Stimulated activated CD4-positive, alpha-beta T cell treated with anti-CD3 and anti-CD28 coated beads, Interleukin-1b, Interleukin-23, amount 100 ng/mL, for 1 hour (primary cell): ENCODE measurements at places on chromosomes 7 and 10.

- DNase-seq, result no peak
Measured at GRCh38 chr7:86411814-86412213, 231.9 kb upstream of the GRM3 start.

DNA sequence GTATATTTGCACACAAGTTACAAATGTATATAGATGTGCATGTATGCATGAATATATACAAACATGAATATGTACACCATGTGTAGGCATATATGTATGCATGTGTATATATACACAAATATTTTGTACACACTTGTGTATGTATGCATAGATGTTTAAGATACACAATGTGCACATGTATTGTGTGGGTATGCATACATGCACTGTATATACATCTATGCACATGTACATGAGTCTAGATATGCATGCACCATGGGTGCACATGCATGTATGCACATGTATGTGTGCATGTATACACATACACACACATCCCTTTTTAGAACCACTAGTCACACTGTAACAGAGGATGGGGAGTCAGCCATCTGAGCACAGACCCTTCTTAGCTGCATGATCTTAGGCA lies 249.4 kb downstream of the COBL start:
- no peak for DNase-seq

DNA sequence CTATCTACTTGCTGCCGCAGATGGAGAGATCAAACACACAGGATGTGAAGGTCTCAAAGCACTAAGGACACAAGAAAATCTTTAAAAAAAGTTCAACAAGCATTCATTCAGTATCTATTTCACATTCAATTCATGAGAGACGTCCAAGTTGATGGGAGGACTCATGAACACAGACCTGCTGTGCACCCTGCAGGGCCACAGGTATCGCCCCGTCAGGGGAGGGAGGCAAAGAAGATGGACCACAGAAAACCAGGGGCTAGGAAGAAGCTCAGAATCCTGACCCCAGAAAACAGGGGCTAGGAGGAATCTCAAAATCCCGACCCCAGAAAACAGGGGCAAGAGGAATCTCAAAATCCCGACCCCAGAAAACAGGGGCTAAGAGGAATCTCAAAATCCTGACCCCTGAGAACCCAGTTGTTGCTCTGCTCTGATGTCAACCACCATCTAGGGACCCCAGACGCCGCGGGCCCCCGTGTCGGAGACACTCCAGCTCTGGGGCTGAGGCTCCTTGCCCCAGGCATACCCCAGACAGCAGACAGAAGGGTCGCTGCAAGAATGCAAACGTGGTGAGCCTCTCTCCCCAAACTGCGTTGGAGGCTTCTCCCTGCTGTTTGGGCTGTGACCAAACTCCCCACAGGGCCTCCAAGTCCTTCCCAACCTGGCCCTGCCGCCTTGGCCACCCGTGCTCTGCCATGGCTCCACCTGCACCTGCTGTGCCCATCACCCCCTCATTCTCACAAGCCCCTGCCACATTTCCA lies 197.6 kb downstream of the DIP2C start:
- DNase-seq, result no peak

DNA sequence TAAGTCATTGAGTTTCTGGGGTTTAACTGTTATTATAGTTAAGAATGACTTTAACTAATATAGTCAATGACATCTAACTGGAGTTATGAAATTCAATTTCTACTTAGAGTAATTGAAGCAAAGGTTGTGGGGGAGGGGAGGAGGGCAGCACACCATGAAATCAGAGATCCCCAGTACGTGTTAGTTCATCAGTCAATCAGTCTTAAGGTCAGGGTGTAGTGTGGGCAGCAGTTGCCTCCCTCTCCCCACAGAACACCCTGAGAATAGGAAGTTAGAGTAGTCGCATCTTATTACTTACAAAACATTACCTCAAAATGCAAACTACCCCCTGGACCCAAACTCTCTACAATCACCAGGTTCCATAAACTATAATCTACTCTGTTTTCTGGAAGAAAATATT lies 7.0 kb upstream of the HPS1 start:
- no peak for DNase-seq

- no peak for DNase-seq
Measured at GRCh38 chr7:49852619-49853462, 79.4 kb downstream of the VWC2 start.

- no peak for DNase-seq
Measured at GRCh38 chr10:49300140-49300974, 1.4 kb downstream of the C10orf71 start.

- DNase-seq, result no peak
Measured at GRCh38 chr10:80613466-80614170, 75.9 kb downstream of the SH2D4B start.

DNA sequence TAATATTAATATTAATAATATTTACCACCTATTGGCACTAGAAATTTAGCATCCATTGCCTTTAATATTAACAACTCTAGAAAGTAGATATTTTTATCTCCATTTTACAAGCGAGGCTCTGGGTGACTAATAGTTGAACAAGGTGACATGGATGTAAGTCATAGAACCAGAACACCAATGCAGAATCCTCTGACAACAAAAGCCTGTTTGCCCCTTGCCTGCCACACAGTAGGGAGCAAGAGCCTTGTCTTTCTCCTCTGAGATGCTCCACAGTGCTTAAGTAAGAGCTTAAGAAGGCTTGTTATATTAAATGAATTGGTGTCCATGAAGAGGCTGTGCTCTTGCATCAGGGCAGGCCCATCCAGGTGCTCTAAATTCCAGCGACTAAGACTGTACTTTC lies 51.2 kb upstream of the LBX1 start:
- no peak for DNase-seq

GRCh38 chr10:95504246-95504691 lies 56.9 kb downstream of the SORBS1 start:
- DNase-seq, result no peak

GRCh38 chr10:110208614-110209453 lies 1.4 kb downstream of the MXI1 start:
- no peak for DNase-seq

DNA sequence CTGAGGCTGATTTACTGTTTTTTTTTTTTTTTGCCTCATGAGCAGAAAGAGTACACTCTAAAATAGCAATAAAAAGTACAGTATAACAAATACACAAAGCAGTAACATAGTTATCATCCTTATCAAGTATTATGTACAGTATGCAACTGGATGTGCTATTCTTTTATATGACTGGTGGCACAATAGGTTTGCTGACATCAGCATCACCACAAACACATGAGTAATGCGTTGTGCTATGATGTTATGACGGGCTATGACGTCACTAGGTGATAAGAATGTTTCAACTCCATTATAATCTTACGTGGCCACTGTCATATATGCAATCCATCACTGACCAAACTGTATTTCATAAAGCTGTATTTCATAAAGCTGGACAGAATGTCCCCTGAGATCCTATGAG lies 189.2 kb upstream of the GLI3 start:
- no peak for DNase-seq

- DNase-seq, result no peak
Measured at GRCh38 chr7:20519645-20520044, 95.8 kb upstream of the ABCB5 start.

GRCh38 chr7:118104812-118105441 lies 79.0 kb upstream of the LSM8 start:
- no peak for DNase-seq

- DNase-seq, result no peak
Measured at GRCh38 chr10:34758447-34758996, 56.6 kb downstream of the PARD3 start.

DNA sequence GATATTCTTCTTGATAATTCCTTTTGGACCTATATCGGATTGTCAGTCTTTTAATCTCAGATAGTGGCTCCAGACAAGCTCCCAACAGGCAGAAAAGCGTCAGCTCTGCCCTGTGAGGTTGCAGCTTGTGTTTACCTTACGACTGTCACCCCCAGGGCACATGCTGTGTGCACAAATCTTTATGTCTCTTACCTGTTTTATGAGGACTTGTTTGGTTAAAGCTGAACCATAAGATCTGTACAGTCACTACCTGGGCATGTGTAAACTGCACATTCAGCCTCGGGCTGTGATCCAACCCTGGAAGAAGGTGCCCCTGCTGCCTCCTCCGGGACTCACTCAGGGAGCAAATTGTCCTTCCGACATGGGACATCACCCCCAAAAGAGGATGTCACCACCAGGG lies 119.8 kb downstream of the GALNT17 start:
- no peak for DNase-seq

DNA sequence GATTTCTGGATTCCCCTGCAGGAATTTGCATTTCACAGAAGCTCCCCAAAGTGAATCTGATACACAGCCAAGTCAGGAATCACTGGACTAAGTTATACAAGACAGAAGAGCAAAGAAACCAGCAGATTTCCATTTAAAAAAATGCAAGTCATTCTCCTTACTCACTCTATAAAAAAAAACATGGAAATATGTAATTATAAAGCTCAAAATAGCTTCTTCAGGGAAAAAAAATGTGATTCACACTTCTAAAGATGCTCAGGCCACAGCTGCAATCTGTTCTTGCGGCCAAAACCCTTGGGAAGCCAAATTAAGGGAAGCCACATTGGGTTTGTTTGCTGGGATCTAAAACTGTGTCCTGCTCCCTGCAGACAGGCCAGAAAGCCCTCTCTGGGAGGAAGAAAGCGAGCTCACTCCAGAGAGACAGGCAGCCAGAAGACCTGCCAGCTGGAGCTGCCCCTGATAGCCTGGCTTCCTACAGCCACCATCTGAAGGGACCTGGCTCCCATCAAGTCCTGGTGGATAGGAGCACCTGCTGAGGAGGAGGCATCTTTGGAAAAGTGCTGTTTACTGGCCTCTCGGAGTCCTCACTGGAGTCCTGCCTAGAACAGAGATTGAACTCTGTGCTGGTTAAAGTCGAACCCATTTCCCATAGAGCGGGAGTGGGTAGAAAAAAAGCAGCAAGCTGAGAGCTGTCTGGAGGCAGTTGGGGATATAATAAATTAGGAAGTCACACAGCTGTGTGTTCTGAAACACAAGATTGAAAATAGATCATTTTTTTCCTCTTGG lies 359.2 kb upstream of the AOAH start:
- DNase-seq, result no peak

- no peak for DNase-seq
Measured at GRCh38 chr7:50310361-50310760, 5.8 kb downstream of the IKZF1 start.

DNA sequence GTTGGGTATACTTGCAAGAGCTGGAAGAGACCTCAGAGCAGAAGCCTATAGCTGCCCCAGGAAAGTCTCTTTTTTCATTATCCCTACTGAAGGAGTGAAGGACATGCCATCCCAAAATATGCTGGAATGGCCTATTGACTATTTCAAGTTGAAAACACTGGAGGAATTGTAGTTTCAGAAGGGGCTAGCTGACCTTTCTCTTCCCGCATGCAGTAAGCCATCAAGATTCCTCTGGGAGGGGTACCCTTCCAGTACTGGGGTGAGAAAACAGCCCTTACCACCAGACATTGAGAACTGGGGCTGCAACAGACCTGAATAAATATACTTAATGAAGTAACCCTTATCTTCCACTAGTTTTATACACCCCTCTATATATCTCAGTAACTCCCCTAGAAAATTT lies 41.7 kb downstream of the CHCHD3 start:
- no peak for DNase-seq

DNA sequence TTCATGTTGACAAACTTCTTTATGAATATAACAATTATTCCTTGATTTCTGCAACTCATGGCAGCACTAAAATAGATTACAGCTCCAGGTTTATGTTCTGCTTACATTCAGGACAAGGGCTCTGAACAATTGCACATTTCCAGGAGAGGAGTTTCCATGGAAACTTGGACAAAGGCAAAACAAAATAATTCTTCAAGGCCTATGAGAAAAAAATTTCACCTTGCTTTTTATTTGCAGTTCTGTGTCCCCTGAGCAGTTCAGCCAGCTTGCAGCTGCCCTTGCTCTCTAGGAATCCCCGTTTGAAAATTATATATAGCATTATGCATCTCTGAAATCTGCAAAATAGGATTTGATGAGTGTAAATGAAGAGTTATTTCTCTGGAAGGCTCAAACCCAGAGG lies 71.7 kb downstream of the ARL4A start:
- no peak for DNase-seq

- DNase-seq, result no peak
Measured at GRCh38 chr7:34622771-34623250, 35.2 kb upstream of the NPSR1 start.

DNA sequence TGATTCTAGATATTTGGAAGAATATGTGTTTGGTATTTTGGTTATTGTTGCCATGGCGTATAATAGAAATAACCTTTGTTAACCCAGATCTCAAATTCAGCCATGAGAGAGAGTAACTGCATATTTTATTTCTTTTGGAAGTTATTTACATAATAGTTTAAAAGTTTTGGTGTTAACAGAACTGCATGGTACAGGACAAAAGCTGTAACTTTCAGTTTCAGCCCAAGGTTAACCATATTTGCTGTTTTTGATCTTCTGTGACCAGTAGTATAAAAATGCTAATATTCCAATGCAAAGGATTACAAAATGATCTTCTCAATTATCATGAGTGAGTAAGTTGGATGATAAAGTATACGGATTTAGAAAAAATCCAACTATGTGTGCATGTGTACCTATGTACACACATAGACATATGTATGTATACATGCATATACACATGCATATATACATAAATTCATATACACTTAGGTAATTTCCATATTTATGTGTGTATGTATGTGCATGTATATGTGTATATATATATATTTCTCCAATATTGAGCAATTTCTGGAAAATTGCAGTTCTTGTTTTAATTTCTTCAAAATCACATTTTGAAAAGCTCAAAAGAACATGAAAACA lies 38.0 kb upstream of the PIP4K2A start:
- no peak for DNase-seq

DNA sequence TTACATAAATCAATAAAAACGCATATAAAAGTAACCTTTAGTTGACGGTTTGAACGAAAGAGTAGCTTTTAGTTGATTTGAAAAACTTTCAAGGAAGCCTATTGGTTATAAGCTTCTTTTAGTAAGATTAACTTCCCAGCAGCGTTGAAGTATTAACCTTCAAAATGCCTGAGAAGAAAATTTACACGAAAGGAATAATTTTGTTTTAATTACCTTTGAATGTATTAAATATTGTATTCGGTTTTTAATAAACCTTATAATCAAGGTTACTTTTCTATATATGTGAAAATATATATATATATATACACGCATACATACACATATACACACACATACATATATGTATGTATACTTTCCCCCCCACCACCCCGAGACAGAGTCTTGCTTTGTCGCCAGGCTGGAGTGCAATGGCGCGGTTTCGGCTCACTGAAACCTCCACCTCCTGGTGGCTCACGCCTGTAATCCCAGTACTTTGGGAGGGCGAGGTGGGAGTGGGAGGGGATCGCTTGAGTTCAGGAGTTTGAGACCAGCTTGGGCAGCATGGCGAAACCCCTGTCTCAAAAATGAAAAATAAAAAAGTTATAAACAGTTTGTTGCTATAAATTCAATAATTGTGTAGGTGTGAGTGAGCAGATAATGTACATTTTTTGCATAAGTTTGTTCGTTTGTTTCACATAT lies 57.6 kb upstream of the EZH2 start:
- DNase-seq, result peak; percentile 29

GRCh38 chr10:23538968-23539367 lies 100.1 kb downstream of the OTUD1 start:
- no peak for DNase-seq
